ENCODE measurements at places on chromosomes 4 and X. TPM values are rescaled to one million over a fixed set of nuclear protein-coding genes. Genes with fewer than 3 reads are reported as not detected.

PFKFB1 gene
- total RNA-seq, result 0.19 TPM

CRMP1 gene
- 0.80 TPM for total RNA-seq

PGAM4 gene
- not detected for total RNA-seq

SPANXC gene
- total RNA-seq, result not detected

GRCh38 chr4:160353548-160353947 is 1250.7 kb downstream of the RAPGEF2 start:
- H3K4me3 ChIP-seq, result no peak overlapping the region
- H3K27me3 ChIP-seq, result no peaks in the 10 kb centered on the region
- no peaks in the 10 kb centered on the region for H3K36me3 ChIP-seq
- no peak overlapping the region for H3K27ac ChIP-seq

PABPC4L gene
- 0.56 TPM for total RNA-seq

- no peak overlapping the region for H3K27ac ChIP-seq
- no peak for DNase-seq
- peaks cover 3% of the 10 kb centered on the region for H3K4me1 ChIP-seq
- no peak overlapping the region for H3K4me3 ChIP-seq
Measured at GRCh38 chr4:26073886-26074560, 160.0 kb downstream of the SMIM20 start.

CCDC120 gene
- total RNA-seq, result 1.1 TPM

- no peaks in the 10 kb centered on the region for H3K36me3 ChIP-seq
- H3K4me3 ChIP-seq, result no peak overlapping the region
- no peaks in the 10 kb centered on the region for H3K4me1 ChIP-seq
Measured at GRCh38 chr4:173230062-173230461, 61.5 kb downstream of the GALNT7 start.

C4orf36 gene
- 0.62 TPM for total RNA-seq

All from heart left ventricle (tissue), 16 donors.